ENCODE measurements at places on chromosomes 7 and 10.
A peak's percentile ranks its signal among the peaks of the same experiment; 100 is the strongest.

GRCh38 chr7:141333459-141333858 is 217.8 kb upstream of the AGK start:
- no peak for DNase-seq

DNA sequence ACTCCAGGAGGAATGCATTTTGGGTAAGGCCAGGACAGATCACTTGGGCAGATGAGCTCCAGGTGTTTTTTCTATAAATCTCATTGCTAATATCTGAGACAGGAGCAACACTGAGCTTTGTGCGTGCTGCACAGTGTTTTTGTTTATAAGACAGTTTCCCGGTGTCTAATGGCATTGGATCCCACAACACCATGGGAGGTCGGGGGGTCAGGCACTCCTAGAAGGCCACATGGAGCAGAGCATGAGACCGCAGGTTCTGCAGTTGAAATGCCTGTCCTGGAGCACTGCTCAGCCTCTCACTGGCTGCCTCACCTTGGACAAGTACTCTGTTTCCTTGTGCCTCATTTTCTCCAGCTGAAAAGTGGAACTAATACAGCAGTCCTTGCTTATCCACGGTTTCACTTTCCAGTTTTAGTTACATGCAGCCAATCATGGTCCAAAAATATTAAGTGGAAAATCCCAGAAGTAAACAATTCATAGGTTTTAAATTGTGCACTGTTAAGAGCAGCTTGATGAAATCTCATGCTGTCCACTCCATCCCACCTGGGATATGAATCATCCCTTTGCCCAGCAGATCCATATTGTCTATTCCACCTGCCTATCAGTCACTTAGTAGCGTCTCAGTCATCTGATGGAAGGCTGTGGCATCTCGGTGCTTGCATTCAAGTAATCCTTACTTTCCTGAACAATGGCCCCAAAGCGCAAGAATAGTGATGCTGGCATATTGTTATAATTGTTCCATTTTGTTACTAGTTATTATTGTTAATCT is 35.2 kb downstream of the ATXN7L1 start:
- no peak for DNase-seq

- DNase-seq, result no peak
Measured at GRCh38 chr7:117829450-117830117, 43.7 kb downstream of the CTTNBP2 start.

GRCh38 chr7:135617781-135618180 is 44.5 kb upstream of the STMP1 start:
- no peak for DNase-seq

- DNase-seq, result no peak
Measured at GRCh38 chr10:26242706-26243350, 26.3 kb downstream of the GAD2 start.

GRCh38 chr10:89891006-89891535 is 189.7 kb downstream of the KIF20B start:
- no peak for DNase-seq

GRCh38 chr7:1460821-1461645 is 1.8 kb upstream of the MICALL2 start:
- DNase-seq, result no peak

DNA sequence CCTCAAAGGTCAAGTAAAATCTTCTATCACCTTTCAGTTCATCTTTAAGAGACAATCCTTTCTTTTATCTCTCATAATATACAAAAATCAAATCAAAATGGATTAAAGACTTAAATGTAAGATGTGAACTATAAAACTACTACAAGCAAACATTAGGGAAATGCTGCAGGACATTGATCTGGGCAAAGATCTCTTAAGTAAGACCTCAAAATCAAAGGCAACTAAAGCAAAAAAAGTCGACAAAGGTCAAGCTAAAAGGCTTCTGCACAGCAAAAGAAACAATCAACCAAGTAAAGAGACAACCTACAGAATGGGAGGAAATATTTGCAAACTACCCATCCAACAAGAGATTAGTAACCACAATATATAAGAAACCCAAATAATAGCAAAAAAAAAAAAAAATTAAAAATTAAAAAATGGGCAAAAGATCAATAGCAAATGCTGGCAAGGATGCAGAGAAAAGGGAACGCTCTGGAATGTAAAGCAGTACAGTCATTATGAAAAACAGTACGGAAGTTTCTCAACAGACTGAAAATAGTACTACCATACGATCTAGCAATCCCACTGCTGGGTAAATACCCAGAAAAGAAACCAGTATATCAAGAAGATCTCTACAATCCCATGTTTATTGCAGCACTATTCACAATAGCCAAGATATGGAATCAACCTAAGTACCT is 41.7 kb downstream of the TNPO3 start:
- no peak for DNase-seq

DNA sequence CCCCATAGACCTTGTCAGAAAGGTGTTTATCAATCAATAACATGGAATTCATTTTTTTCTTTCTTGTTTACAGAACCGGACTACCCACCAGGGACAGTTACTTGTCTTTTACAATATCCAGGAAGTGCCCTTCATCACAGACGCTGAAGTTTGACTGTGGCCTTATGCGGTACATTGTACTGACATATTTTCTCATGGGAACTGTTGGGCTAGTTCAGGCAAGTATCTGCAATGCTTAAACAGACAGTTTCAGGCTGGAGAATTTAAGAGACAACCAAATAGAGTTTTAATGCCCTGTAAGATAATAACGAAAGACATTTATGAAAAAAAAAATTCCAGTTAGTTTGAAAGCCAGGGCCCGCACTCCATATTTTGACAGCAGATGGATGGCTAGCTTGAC is 246.4 kb downstream of the GATA3 start:
- no peak for DNase-seq

DNA sequence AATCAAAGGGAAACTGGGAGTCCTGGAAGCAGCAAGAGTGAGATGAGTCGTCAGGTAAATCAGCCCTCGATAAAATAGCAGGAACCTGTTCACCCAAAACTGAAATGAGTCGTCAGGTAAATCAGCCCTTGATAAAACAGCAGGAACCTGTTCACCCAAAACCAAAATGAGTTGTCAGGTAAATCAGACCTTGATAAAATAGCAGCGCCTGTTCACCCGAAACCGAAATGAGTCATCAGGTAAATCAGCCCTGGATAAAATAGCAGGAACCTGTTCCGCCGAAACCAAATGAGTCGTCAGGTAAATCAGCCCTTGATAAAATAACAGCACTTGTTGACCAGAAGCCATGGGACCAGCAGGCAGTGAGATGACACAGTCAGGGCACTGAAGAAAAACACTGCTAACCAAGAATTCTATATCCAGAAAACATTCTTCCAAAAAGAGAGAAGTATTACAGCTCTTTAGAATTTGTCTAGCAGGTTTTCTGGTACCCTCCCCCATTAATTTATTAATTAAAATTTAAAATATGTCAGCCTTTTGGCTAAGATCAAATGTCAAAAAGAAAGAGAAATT is 3.4 kb upstream of the CYP2E1 start:
- DNase-seq, result peak; percentile 37

GRCh38 chr10:62618054-62618453 is 186.5 kb upstream of the ADO start:
- DNase-seq, result no peak

DNA sequence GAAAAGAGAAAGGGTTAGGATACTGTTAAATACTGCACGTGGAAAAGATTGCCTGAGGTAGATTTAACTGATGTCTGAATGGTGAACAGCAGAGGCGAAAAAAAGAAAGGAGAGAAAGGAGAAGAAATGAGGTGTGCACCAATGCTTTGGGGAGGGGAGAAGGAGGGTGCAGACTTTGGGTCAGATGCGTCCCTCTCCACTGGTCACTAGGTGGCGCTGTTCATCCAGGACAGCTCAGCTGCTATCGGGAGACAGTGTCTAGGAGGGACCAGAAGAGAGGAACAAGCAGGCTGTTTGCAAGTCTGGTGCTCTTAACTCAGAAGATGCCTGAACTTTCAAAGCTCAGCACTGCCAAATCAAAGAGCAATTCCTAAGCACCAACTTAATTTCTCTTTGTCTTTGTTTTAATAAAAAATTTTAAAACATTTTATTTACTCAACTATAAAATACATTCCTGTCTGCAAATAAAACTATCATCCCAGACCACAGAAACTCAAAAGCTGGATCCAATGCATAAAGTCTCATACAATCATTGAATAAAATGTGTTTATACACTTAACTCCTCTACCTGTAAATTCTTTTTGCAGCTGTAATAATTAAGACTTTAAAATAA is 83.9 kb upstream of the PDLIM1 start:
- peak; percentile 25 for DNase-seq

DNA sequence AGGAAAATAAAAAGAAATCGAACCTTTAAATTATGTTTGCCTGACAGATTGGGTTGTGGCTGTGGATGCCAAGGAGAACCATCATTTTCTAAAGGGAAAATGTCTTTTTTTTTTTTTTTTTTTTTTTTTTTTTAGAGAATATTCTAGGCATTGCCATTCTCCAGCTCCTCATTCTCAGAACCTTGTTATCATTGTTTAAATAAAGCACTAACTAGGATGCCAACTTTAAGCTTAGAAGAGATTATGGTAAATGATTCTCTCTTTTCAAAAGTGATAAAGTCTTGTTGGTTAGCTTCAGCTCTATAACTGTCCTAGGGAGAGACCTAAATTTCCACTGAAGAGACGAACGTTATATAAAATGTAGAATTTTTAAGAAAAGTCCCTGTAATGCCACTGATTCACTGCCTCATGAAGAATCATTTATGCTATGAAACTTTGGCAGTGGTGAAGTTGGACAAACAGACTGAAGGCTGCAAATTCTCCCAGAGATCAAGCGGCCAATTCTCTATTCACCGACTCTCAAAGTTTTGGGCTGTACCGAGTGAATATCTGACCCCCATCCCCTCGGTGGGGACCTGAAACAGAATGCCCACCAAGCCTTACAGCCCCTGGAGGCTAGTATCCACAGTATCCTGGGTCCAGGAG is 207.9 kb upstream of the PITRM1 start:
- DNase-seq, result no peak

DNA sequence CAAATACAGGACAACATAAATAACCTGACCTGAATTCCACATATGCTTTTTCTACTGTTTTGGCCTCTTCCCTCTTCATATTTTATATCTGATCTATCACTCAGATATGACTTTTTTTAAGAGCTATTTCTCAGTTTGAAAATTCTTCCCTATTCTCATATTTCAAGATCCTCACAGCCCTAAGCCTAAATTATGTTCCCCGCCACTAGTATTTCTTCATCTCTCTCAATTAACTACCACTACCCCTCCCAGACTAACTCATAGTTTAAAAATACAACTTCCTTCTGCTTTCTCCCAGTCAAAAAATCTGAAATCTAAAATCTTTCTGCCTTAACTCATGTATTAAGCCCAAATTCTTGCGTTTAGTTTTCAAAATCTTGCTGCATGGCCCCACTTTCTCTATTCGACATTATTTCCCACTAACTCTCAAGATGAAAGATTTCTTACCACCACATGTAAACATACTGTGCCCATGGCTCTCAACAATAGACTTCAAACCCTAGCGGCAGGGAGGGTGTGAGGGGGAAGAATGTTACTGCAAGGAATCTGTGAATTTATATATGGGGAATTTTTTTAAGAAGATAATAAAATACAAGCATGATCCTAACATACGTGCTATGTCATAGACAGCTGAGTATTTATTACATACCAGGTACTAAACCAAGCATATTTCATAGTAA is 64.6 kb downstream of the TFEC start:
- DNase-seq, result no peak

- no peak for DNase-seq
Measured at GRCh38 chr10:82091413-82091812, 216.4 kb downstream of the NRG3 start.

GRCh38 chr7:39589323-39590111 is 23.3 kb downstream of the YAE1 start:
- peak; percentile 80 for DNase-seq

GRCh38 chr10:113680190-113681111 is 739 bp downstream of the CASP7 start:
- peak; percentile 81 for DNase-seq

- DNase-seq, result no peak
Measured at GRCh38 chr10:31083765-31084184, 52.1 kb upstream of the ZNF438 start.

- DNase-seq, result peak; percentile 25
Measured at GRCh38 chr10:117736655-117737054, 194.1 kb downstream of the EMX2 start.

- DNase-seq, result no peak
Measured at GRCh38 chr10:44958196-44958897, 1.3 kb upstream of the RASSF4 start.

- no peak for DNase-seq
Measured at GRCh38 chr10:132467464-132468149, 70.0 kb upstream of the INPP5A start.

- DNase-seq, result no peak
Measured at GRCh38 chr7:4834601-4835397, 27.0 kb downstream of the PAPOLB start.

DNA sequence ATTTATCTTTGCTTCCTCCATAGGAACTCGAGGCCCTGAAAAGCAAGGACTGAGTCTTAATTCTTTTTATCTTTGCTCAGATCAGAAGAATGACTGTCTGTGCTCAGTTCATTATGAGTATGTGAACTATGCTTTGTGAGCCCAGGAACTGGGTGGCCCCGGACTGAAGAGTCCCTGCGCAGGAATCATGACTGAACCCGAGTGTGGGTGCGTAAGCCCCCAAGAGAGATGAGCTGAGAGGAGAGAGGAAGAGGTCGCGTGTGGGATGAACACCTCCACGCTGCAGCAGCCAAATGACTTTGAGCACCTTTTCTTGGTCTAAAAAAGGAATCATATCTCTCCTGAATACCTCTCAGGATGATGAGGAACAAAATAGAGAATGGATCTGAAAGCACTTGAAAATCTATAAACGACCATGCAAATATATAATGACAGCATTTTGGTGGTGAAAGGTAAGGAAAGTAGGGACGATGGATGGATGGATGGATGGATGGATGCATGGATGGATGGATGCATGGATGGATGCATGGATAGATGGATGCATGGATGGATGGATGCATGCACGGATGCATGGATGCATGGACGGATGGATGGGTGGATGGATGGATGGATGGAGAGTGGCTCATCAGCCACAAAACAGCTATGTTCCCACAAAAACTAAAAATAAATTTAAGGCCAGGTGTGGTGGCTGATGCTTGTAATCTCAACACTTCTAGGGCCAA is 19.8 kb downstream of the FAM171A1 start:
- DNase-seq, result no peak

GRCh38 chr10:51308116-51308515 is 233.8 kb downstream of the PRKG1 start:
- DNase-seq, result no peak

DNA sequence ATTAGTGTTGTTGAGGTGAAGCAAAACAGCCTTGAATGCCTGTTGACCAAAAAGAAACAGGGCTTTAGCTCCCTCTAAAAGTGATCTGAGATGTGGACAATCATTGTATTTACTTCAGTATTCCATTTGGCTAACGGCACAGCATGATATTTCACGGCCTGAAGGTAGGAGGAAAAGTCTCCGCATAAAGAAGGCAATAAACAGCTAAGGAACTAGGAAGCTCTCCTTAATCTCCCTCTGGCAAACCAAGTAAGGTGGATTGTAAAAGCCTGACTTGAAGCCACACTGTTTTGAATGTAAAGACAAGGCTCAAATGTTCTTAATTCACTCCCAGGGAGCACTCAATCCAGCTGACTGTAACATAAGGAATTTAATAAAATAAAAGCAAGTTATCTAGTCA is 160.0 kb upstream of the ZNF804B start:
- DNase-seq, result no peak
